ENCODE measurements at places on chromosomes 3 and 15. TPM values are rescaled to one million over a fixed set of nuclear protein-coding genes. Genes with fewer than 3 reads are reported as not detected.

DNA sequence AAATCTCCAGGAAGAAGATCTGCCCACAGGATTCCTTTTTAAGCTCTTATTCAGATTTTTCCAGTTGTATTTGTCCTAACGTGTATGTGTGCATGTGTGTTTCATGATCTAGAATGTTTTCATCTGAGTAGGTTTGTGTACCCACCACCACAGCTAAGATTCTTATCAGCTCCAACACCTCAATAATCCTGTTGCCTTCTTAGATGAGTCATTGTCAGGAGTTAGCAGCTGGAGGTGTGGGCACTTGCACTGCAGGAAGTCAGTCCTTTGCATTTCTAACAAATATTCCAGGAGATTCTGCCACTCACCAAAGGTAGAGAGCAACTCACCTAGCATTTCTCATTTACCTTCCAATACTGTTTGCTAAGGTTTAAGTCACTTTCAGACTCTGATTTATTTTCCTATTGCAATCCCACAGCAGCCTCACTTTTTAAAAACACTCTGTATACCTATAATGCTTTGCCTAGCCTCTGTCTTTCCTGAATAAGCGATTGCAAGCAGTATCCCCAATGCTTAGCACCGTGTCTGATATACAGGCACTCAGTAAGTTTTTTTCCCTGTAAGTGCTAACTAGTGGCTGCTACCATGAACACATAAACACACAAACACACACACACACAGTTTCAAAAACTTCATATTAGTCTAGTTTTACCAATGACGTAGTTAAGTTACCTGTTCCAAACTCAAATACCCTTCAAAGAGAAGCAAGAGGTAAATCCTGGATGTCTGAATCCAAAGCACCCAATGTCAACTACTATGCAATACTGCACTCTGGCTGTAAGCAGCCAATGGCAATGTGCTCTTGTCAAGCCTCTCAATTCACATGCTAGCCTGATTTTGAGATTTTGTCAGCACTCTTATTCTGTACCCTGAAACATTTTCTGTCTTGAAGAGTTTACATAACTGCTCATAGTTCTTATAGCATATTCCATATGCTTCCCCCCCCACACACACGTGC, 713.5 kb upstream of the LMCD1 start:
- H3K27me3 ChIP-seq = no peaks in the 10 kb centered on the region
- H3K4me3 ChIP-seq = no peak overlapping the region
- no peak overlapping the region for H3K27ac ChIP-seq
- DNase-seq = no peak

- DNase-seq = no peak
- peaks cover 9% of the 10 kb centered on the region for H3K4me1 ChIP-seq
- no peaks in the 10 kb centered on the region for H3K36me3 ChIP-seq
- H3K27me3 ChIP-seq = no peaks in the 10 kb centered on the region
- H3K4me3 ChIP-seq = no peak overlapping the region
These were observed 575.1 kb downstream of the EPHA3 start for GRCh38 chr3:89682556-89682955.

DNA sequence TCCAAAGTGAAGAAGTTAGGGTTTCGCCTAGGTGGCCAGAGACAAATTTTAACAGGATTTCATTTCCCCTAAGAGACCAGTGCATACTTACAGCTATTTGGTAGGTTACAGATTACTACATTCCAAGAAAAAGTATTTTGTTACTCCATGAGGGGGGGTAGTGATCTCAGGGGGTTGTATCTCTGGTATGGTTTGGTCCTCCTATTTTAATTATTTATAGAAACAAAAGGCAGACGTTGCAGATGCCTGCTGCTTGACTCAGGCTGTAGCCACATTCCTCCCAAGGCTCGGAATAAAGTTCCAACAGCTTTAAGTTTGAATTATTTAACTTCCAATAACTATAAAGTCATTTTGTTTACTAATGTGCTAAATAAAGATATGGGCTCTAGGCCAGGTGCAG, 1.3 kb upstream of the TRIM59 start:
- peak overlapping the region; percentile 85 for H3K4me3 ChIP-seq
- H3K27me3 ChIP-seq = peaks cover 5% of the 10 kb centered on the region
- H3K36me3 ChIP-seq = peaks cover 3% of the 10 kb centered on the region
- DNase-seq = no peak

- H3K4me3 ChIP-seq = no peak overlapping the region
- H3K27me3 ChIP-seq = no peaks in the 10 kb centered on the region
- no peak for DNase-seq
- H3K4me1 ChIP-seq = peaks cover 51% of the 10 kb centered on the region
- peaks cover 3% of the 10 kb centered on the region for H3K36me3 ChIP-seq
- H3K27ac ChIP-seq = peak overlapping the region; percentile 84
These were observed 102.3 kb upstream of the NR2E3 start for GRCh38 chr15:71708051-71708429.

DNA sequence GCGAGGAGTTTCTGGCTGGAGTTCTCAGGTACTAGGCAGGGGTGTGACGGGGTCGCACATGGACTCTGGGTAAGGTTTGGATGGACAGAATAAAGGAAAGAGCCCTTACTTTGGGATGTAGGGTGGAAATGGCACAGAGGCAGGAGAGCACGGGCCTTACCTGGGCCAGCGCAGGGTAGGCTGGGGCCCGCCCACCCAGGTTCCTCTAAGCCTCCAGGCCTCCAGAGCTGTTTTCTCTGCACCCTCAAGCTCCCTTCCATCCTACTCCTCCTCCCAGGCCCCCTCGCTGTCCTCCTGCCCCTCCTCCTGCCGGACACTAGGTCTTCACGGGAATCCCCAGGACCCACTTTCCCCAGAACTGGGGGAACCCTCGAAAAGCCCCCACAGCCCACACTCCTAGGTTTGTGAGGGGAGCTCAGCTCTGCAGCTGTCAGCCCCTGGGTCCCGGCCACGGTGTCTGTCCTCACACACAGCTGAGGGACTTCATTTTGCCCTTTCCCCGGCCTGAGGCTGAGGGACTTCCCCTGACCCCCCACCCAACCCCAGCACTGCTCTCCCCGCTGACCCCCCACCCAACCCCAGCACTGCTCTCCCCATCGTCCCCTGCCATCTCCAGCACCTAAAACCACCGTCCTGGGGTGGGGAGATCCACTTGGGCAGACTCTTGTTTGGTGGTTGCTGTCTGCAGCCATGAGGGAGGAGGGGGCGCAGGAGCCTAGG, 53.0 kb upstream of the PCSK6 start:
- H3K27ac ChIP-seq = no peak overlapping the region
- peak; percentile 56 for DNase-seq
- H3K27me3 ChIP-seq = peaks cover 29% of the 10 kb centered on the region
- H3K4me3 ChIP-seq = no peak overlapping the region
- H3K36me3 ChIP-seq = no peaks in the 10 kb centered on the region
- H3K4me1 ChIP-seq = peaks cover 7% of the 10 kb centered on the region

GRCh38 chr3:64010199-64010598, 13.1 kb downstream of the PSMD6 start:
- no peak overlapping the region for H3K27ac ChIP-seq
- no peaks in the 10 kb centered on the region for H3K27me3 ChIP-seq
- no peak for DNase-seq
- peaks cover 35% of the 10 kb centered on the region for H3K36me3 ChIP-seq

- H3K27me3 ChIP-seq = no peaks in the 10 kb centered on the region
- no peak for DNase-seq
- no peak overlapping the region for H3K4me3 ChIP-seq
- no peaks in the 10 kb centered on the region for H3K4me1 ChIP-seq
- no peaks in the 10 kb centered on the region for H3K36me3 ChIP-seq
These were observed 528.2 kb downstream of the GABRG3 start for GRCh38 chr15:27499191-27499590.

Gene RTP1
- total RNA-seq = not detected

Gene C3orf49
- total RNA-seq = not detected

Gene HYAL3
- 2.9 TPM for total RNA-seq

Gene COPB2
- total RNA-seq = 130 TPM

Gene TMEM212
- total RNA-seq = not detected

All from mesothelial cell of epicardium (in vitro differentiated cells).